Mesothelial cell of epicardium (in vitro differentiated cells): ENCODE measurements at places on chromosomes 6 and 20.

- no peaks in the 10 kb centered on the region for H3K36me3 ChIP-seq
- H3K4me1 ChIP-seq, result peaks cover 19% of the 10 kb centered on the region
Measured at GRCh38 chr6:52394251-52394666, 25.9 kb upstream of the EFHC1 start.

- DNase-seq, result no peak
- no peak overlapping the region for H3K4me3 ChIP-seq
- no peak overlapping the region for H3K27ac ChIP-seq
- no peaks in the 10 kb centered on the region for H3K4me1 ChIP-seq
- H3K27me3 ChIP-seq, result peaks cover 43% of the 10 kb centered on the region
Measured at GRCh38 chr6:52183131-52183713, 3.0 kb upstream of the IL17A start.

DNA sequence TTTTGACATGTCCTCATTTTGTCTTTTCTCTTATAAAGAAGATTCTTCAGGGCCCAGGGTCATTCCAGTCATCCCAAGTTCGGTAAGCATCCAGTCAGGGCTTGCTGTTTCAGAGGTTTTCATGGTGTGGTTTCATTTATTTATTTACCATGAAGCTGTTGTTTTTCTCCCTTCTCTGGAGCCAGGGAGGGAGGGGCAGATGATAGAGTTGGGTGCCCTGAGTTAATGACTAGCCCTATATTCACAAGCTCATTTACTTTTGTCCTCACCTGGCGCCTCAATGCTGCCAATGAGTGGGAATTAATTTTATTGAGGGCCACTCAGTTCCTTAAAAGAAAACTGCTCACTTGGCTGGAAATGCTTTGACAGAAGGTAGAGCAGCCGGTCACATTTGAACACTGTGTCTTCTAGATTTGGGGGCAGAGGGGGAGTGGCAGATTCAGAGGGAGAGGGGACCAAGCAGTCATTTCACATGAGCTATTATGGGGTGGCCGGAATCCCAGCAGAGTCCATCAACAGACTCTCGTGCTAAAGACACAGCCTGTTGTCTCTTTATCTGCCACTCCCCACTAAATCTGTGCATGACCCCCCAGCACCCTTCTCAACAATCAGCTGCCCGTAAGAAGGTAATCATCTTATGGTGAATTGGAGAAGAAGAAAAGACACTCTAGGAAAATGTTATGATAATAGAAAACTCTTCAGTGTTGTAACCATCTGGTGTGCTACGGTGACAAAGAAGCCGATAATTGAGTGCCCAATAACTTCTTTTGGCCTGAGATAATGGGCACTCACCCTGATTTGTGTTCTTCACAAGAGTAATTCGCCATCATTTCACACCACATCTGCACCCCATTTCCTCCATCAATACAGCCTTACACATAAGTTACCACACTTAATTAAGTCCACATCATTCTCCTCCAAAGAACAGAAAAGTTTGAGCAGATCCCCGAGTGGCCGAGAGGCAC, 573.5 kb upstream of the JAG1 start:
- DNase-seq, result no peak
- H3K36me3 ChIP-seq, result no peaks in the 10 kb centered on the region
- H3K4me3 ChIP-seq, result no peak overlapping the region
- H3K27me3 ChIP-seq, result peaks cover 25% of the 10 kb centered on the region
- H3K4me1 ChIP-seq, result peaks cover 19% of the 10 kb centered on the region
- H3K27ac ChIP-seq, result no peak overlapping the region

GRCh38 chr6:113361014-113361645, 496.0 kb upstream of the MARCKS start:
- H3K4me1 ChIP-seq, result peaks cover 27% of the 10 kb centered on the region
- DNase-seq, result no peak
- H3K36me3 ChIP-seq, result no peaks in the 10 kb centered on the region
- H3K4me3 ChIP-seq, result no peak overlapping the region
- no peaks in the 10 kb centered on the region for H3K27me3 ChIP-seq

GRCh38 chr6:16559071-16559470, 202.2 kb downstream of the ATXN1 start:
- peaks cover 4% of the 10 kb centered on the region for H3K36me3 ChIP-seq
- peaks cover 6% of the 10 kb centered on the region for H3K4me1 ChIP-seq
- peak overlapping the region; percentile 14 for H3K27ac ChIP-seq
- no peaks in the 10 kb centered on the region for H3K27me3 ChIP-seq
- no peak for DNase-seq

- H3K27ac ChIP-seq, result no peak overlapping the region
- H3K36me3 ChIP-seq, result no peaks in the 10 kb centered on the region
- no peaks in the 10 kb centered on the region for H3K27me3 ChIP-seq
- no peak for DNase-seq
Measured at GRCh38 chr20:13338097-13338661, 117.1 kb downstream of the ISM1 start.

DNA sequence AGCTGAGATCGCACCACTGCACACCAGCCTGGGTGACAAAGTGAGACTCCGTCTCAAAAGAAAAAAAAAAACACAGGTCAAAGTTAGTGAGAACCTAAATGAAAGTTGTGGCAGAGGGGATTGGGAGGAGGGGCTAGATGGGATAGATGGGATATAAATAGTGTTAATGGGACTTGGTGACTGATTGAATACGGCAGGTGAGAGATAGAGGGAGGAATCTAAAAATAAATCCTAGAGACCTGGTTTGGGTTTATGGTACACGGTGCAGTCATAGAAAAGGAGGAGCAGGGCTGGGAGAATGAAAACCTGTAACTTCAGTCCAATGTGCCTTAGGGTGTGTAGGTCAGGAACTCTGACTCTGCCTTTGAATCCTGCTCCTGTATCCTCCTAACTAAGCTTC, 25.0 kb upstream of the DEK start:
- no peak for DNase-seq
- no peak overlapping the region for H3K4me3 ChIP-seq
- no peaks in the 10 kb centered on the region for H3K36me3 ChIP-seq
- no peak overlapping the region for H3K27ac ChIP-seq
- H3K27me3 ChIP-seq, result peaks cover 4% of the 10 kb centered on the region
- H3K4me1 ChIP-seq, result peaks cover 5% of the 10 kb centered on the region

GRCh38 chr6:145036848-145037567, 698.3 kb downstream of the EPM2A start:
- no peak overlapping the region for H3K27ac ChIP-seq
- peaks cover 3% of the 10 kb centered on the region for H3K4me1 ChIP-seq
- no peak overlapping the region for H3K4me3 ChIP-seq

GRCh38 chr20:49284818-49285217, 7.0 kb upstream of the ZNFX1 start:
- peak overlapping the region; percentile 28 for H3K4me3 ChIP-seq
- peak overlapping the region; percentile 30 for H3K27ac ChIP-seq
- H3K4me1 ChIP-seq, result peaks cover 61% of the 10 kb centered on the region
- H3K27me3 ChIP-seq, result no peaks in the 10 kb centered on the region
- no peak for DNase-seq
